ENCODE measurements at places on chromosomes 16 and 17.

- no peak for DNase-seq
These were observed 139.9 kb upstream of the CACNG3 start for GRCh38 chr16:24116046-24116776.

DNA sequence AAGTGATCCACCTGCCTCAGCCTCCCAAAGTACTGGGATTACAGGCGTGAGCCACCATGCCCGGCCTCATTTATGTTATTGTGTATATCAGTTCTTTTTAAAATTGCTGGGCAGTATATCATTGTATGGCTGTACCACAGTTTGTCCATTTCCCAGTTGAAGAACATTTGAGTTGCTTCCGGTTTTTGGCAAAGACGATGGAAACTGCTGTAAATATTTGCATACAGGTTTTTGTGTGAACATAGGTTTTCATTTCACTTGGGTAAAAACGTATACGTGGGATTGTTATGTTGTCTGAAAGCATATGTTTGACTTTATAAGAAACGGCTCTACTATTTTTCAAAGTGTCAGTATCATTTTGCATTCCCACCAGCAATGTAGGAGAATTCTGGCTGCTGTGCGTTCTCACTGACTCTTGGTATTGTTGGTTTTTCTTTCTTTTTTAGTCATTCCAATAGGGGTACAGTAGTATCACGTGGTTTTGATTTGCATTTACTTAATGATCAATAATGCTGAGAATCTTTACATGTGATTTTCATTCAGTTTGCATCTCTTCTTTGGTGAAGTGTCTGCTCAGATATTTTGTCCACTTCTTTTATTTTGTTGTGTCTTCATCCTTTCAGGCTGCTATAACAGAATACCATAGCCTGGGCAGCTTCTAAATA lies 63.2 kb upstream of the GOT2 start:
- no peak for DNase-seq

DNA sequence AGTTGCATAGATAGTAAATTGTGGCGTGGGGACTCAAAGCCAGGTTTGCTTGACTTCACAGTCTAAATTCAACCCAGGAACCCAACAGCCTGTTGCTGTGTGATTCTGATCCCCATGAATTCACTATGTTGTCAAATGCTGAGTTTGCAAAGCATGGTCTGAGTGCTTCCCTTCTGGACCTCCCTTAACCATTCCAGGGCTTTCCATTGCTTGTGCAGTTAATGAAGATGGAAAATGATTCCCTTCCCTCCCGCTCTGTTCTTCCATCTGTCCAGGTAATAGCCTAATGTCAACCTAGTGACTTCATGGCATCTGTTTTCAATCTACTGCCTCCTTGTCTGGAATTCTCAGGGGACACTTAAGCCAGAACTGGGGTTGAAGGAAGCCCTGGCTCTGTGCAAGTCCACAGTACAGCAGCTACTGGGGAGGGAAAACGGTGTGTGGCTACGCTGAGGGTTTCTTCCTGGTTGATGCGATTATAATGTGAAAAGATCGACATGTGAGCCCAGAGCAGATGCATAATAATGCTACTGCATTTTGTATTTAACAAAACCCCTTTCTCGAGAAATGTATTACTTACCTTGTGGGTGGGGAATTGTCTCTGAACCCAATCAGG lies 206.7 kb downstream of the CDH13 start:
- peak; percentile 31 for DNase-seq

DNA sequence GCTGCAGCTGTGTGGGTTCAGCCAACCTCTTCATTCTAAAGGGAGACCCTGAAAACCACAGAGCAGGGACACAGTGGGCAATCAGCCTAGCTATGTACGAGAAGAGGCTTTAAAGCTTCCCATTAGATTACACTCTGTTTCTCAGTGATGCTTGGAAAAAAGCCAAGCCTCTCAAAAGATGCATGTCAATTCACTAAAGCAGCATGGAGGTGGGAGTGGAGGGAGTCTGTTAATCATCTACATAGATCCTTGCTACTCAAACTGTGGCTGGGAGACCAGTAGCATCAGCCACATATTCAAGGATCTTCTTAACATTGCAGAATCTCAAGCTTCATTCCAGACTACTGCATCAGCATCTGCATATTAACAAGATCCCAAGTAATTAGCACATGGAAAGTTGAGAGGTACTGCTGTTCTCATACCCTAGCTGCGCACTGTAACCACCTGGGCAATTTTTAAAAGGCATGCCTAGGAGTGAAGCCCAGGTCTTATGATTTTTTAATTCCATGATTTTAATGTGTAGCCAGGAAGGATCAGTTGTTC lies 305.9 kb downstream of the PMP22 start:
- DNase-seq, result no peak

DNA sequence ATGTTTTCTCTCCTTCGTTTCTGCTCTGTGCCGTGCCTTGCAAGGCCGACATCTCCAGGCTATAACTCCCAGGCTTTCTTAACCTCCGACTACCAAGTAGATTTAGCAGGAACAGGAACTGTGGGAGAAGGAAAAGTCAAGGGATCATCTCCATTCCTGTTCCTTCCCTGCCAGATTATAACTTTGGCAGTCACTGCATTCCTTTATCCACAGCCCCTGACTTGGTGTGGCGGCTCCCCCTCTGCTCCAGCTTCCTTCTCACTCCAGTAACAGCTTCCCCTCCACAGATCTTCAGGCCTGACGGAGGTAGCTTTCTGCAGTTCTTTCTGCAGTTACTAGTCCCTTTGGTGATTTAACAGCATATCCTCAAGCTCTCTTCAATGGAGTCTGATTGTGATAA lies 234.6 kb upstream of the MON1B start:
- DNase-seq, result no peak

GRCh38 chr17:2821868-2822267 lies 25.6 kb downstream of the RAP1GAP2 start:
- no peak for DNase-seq

GRCh38 chr17:57114085-57114673 lies 29.1 kb downstream of the AKAP1 start:
- DNase-seq, result peak; percentile 19

- no peak for DNase-seq
These were observed 19.9 kb upstream of the MLKL start for GRCh38 chr16:74720579-74720978.
